Gastroesophageal sphincter (tissue), 4 donors: ENCODE measurements at places on chromosomes 16 and 17. TPM values are rescaled to one million over a fixed set of nuclear protein-coding genes. Genes with fewer than 3 reads are reported as not detected.

The ACLY gene
- 84.0 TPM for total RNA-seq

- no peak for ATAC-seq
Observed at GRCh38 chr16:75058806-75059205, 57.8 kb downstream of the LDHD start.

The DNASE1L2 gene
- total RNA-seq = 1.7 TPM

DNA sequence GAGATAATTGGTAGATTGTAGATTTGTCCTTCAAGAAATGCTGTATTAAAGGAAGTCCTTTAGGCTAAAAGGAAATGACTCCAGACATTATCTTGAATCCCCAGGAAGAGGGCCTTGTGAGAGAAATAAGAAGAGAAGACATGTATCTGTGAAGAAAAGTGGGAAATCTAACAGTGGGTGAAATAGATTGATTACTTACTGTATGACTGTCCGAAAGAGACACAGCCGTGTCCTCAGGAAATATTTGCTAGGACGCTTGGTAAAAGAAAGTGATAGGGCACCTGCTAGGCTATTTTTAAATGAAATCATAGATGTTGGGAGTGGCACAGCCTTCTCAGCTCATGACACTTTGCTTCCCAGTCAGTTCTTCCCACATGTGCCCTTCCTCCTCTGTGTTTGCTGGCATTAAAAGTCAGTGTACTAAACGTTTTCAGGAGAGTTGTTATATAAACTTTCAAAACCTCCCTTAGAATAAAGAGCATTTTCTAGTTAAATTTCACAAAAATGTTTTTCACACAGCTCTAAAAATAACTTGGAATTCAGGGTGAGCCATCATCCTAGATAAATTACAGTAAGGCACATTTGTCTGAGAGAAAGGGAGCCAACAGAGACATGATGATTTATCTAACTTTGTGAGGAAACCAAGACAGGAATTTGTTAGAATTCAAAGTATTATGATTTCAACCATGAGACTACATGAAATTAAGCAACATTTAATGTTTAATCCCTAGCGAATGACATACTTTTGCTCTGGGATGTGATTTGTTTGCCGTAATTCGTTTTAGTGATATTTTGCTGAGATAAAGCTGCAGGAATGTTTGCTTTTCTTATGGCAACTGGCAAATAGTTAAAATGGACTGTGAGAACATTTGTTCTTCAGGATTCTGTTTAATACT lies 35.0 kb downstream of the DHRS7B start:
- ATAC-seq = peak; percentile 68

DNA sequence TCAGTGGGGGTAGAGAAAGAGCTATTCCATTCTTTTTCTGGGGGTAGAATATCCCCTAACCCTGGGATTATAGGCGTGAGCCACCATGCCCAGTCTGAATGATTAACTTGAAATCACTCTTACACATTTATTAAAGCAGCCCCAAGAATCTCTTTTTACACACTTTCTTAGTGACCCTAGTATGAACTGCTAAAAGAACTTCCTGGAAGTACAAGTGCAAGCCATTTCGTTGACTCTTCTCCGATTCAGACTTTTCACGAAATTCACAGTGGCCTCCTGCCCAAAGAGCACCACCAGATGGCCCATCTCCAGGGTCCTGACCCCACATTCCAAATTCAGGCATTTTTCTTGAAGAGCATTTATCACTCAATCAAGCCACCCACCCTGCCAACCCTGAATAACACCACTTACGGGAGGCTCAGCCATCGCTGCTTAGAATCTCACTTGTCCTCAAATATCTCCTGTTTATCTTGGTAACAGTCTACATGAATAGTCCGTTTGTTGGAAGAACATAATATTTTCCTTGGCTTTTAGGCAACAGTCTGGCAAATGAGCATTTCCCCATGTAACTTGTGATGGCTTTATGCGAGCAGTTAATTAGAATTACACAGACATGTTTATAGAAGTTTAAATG lies 28.0 kb downstream of the ZNF423 start:
- ATAC-seq = peak; percentile 18

GRCh38 chr16:2428051-2428783 lies 1.0 kb upstream of the CCNF start:
- ATAC-seq = peak; percentile 12

DNA sequence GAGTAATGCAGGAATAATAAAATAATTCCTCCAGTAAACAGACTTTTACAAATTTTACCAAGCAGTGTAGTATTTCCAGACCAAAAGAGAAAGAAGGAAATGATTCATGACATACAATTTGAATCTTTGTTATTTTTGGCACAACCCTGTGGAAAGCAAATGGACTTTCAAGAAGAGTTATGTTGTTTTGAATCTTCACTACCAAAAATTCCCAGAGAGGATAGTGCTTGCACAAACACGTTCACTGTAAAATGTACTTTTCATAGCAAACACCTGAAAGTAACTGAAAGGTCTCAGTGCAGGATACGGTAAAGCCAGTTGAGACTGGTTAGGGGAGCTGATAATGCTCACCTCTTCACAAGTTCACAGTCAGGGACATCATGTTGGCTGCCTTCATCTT lies 107.1 kb downstream of the USP22 start:
- peak; percentile 39 for ATAC-seq
